ENCODE measurements at places on chromosomes 1 and 21.

DNA sequence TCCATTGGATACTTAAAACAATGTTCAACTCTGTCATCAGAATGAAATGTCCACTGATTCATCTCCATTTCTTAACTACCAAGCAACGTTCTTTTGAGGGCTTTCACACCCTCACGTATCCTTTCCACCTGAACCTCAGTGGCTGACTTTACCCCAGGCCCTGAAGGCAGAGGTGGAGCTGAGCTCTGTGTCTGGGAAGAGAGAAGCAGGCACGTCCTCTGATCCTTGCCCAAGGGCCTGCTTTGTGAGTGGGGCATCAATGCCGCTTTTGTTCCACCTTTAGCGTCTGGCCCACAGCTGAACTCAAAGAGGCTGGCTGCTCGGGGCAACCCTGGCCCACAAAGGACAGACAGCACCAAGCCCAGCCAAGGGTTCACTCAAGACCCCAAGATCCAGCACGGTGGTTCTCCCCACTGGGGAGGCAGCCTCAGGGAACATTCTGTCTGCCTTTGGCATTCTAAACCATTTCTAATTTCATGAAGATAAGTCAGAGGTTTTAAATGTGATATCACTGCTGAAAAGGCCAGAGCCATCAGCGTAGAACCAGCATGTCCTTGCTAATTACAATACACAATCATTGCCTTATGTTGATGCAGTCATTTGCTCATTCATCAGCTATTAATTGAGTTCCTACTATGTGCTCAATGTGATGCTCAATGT is 126.0 kb upstream of the UBE2U start:
- no peak for DNase-seq

DNA sequence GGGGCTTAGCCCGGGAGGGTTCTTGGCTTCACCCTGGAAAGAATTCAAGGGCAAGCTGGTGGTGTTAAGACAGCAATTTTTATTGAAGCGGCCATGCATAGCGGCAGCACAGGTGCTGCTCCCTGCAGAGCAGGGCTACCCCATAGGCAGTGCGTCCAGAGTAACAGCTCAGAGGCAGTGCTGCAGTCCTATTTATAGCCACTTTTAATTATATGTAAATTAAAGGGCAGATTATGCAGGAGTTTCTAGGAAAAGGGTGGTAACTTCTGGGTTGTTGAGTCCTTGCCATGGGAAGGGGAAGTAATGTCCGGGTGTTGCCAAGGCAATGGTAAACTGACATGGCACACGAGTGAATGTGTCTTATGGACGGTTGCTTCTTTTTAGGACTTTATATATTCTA is 57.0 kb downstream of the VPS26C start:
- DNase-seq: no peak

- DNase-seq: no peak
Measured at GRCh38 chr1:93235261-93235660, 54.7 kb downstream of the CCDC18 start.

DNA sequence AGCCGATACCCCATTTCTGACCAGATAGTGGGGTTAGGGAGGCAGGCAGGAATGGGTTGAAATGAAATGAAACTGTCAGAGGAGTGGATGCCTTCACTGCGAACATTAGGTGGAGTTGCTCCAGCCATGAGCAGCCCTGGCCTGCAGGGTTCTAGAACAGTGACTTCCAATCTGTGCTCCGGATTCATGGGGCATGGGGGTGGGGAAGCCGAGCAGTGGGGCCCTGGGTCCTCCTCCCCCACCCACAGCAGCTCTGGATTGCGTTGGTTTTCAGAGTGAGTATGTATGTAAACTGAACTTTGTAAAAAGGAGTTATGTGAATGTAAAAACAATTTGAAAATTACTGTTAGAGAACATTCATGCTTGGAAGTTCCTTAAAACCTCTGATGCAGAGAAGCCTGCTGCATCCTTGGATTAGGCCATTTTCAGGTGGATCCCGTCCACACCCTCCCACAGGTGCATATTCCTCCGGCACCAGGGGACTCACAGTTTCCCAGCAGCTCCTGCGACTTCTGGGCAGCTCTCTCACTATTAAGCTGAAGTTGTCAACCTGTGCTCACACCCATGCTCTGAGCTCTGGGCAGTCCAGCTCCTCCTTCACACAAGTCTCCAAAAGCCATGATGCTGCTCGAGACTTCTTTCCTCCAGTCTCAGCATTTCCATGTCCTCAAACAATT is 54.4 kb upstream of the EDN2 start:
- DNase-seq: no peak

- DNase-seq: no peak
Measured at GRCh38 chr1:38926091-38926490, 15.5 kb downstream of the RHBDL2 start.

GRCh38 chr1:229035748-229036082 is 235.2 kb upstream of the RAB4A start:
- no peak for DNase-seq

- DNase-seq: no peak
Measured at GRCh38 chr1:188249811-188250210, 1421.1 kb downstream of the PLA2G4A start.

DNA sequence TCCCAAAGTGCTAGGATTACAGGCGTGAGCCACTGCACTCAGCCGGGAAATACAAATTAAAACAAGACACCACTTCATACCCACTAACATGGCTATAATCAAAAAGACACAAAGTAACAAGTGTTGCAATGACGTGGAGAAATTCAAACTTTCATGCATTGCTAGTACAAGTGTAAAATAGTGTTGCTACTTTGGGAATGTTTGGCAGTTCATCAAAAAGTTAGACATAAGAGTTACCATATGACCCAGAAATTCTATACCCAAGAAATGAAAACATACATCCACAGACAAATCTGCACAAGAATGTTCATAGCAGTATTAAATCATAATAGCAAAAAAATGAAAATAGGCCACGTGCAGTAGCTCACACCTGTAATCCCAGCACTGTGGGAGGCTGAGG is 16.4 kb downstream of the FOXJ3 start:
- DNase-seq: no peak

DNA sequence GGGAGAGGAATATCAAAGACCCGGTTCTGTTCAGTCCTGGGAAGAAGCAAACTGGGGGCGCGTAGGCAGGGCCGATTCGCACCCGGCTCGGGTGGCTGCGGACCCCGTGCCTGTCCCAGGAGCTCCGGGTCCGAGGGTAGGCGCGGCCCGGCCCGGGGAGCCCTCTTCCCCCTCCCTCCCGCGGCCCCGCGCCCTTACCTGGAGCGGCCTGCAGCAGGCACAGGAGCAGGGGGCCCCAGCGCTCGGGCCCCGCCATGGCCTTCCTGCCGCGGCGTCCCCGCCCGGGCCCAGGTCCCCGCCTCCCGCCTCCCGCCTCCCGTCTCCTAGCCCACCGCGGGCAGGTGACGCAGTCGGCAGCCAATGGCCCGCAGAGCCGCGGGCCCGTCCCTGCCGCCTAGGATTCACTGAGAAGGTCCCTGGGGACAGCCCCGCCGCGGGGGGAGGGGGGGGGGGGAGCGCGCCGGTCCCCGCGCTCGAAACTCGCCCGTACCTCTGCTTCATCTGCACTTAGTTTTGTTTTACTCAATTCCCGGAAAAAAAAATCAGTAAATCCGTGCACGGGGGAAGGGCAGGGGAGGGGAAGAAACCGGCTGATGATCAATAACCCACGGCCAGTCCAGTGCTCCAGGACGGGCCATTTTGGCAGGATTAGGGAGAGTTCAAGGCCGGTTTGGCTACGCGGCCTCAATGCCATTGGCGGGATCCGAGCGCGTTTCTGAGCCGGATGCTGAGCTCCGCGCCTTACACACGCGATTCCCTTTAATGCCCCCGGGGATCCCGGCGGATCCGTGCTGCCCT is at the start of gene IFNLR1:
Gene IFNLR1 (minus strand): TSS at position 297 of the 798 bp plus-strand sequence. CDS start 41 bp downstream, at position 256.
- DNase-seq: peak; percentile 44

DNA sequence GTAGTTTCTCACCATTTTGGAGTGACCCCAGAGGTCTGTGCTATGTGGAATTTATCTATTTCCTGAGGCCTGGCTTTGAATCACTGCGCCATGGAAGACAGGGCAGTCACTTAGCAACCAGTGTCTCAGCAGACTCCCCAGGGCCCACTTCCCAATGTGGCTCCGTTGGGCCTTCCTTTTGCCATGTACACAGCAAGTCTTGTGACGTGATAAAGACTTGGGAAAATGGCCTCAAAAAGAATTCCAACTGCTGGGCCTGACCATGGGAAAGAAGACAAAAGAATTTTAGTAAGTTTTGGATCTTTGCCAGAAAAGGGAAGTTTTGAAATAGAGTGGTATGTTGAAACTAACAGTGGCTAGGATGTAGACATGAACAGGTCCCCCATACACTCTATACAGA is 36.2 kb downstream of the TLR5 start:
- no peak for DNase-seq
